ENCODE measurements at places on chromosomes 5 and 9.

DNA sequence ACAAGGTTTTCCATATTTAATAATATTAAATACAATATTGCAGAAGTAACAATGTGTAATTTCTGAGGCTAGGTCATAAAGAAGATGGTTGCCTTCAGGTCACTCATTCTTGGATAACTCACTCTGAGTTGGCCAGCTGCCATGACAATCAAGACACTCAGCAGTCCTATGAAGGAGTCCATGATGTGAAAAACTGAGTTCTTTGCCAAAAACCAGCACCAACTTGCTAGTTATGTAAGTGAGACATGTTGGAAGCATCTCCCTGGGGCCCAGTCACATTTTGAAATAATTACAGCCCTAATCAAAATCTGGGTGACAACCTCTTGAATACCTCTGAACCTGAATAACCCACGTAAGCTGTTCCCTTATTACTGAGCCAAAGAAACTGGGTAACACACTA, 453.2 kb downstream of the CDH18 start:
- DNase-seq, result no peak

DNA sequence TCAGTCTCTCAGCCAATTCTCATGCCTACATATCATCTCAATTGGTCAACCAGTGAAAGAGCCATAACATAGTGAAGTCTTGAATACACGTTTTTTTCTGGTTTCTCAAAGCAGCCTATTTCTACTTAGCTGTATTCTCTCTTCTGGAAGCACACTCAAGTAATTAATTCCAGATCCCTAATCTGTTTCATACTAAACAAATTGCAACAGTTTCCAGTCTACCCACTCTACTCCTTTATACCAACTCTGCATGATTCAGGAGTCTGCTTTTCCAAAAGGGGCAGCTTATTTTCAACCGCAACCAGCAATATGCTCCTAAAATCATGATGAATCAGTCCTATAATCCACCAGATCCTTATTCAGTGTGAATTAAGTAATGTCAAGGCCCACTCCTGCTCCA, 211.7 kb downstream of the TLE1 start:
- DNase-seq, result no peak

GRCh38 chr5:59704936-59705335, 188.6 kb downstream of the PDE4D start:
- peak; percentile 47 for DNase-seq

DNA sequence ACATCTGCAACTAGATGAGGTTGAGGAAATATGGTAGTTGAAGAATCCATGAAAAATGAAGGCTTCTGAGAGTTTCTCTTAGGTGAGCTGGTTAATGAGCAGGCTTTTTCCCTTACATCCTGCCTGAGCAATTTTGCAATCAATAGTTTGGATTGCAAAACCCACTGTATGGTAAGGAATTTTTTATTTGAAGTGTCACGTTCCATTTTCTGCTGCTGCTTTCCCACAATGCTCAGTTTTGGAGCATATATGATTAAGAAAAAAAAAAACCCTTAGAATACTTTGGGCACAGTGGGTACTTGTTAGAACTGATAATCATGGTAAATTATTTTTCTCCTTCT, 144.2 kb downstream of the PCSK1 start:
- no peak for DNase-seq

GRCh38 chr5:160280384-160281095, 31.8 kb downstream of the CCNJL start:
- DNase-seq, result no peak

DNA sequence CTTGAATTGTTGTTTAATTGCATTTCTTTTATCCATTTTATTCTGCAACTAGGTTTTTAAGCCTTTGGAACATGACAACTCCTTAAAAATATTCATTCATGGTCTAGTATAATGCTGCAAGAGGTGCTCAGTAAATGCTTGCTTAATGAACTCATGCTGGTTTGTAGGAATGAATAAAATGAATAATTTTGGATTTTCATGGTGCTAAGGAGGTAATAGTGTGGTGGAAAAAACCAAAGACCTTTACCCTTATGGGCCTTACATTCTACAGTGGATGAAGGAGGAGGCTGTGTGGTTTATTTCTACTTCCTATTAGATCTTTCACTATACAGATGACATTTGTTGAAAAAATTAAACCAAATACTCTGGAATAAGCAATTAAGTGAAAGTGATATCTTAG, 43.4 kb downstream of the LRRTM2 start:
- DNase-seq, result no peak

GRCh38 chr9:38058452-38059232, 10.4 kb downstream of the SHB start:
- no peak for DNase-seq

GRCh38 chr5:43256261-43256966, 56.8 kb downstream of the HMGCS1 start:
- DNase-seq, result no peak

DNA sequence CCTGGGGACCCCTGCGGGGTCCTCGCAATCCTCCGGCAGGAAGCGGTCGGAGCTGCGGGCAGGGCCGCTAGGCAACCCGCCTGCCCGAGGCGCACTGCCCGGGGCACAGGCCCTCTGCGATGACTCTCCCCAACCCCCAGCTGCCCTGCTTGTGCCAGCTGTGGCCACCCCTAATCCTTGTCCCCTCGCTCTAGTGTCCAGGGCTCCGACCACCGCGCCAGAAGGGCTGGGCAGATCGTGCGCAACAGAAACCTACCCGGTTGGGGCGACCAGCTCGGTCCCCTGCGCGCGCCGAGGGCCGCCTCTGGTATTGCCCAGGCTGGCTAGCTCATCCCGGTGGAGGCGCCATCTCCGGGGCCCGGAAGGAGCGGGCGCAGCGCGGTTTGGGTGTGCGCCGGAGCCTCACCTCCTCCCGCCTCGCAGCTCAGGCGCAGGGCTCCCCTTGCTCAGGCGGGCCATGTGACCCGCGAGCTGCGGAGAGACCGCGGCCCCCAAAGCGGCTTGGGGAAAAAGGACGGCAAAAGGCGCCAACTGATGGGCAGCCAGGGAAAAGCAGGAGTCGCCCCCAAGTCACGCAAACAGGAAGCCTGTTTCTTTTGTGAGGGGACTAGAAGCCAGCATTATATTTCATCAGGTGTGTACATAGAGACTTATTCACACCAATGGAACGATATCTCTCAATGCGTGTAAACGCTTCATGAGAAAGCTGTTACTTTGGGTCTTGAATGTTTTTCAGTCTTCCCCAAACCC, 46.8 kb upstream of the RNF20 start:
- DNase-seq, result peak; percentile 19

DNA sequence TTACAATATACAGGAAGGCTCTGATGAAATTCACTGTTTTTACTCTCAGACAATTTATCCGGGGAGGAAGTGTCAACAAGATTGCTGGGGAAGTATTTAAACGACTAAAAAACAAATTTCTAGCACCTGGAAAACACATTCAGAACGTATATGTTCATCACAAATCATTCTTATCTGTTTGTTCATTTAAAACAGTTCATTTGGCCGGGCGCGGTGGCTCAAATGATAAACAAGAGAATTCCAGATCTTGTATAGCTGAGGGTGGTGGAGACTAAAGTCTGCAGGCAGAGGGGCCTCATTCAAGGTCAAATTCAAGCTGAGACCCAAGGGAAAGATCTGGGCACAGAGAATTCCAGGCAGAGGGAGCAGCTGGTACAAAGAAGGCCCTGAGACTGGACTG, 90.0 kb downstream of the STK10 start:
- DNase-seq, result no peak

GRCh38 chr9:84711936-84712335, 42.4 kb downstream of the NTRK2 start:
- no peak for DNase-seq

- DNase-seq, result no peak
Measured at GRCh38 chr5:11164531-11165294, 403.7 kb upstream of the DAP start.

DNA sequence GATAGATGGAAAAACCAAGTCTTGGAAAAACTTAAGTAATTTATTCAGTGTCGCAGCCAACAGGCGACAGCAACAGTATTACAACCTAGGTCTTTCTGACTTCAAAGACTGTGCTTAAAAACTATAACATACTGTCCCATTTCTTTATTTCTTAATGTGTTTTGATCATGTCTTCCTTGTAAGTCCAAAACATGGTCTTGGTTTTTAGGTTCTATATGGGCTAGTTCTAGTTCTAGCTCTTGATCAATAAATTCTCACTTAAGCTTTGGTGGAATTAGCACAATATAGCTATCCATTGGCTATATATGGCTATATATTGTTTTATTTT, 69.9 kb downstream of the IQGAP2 start:
- no peak for DNase-seq

- DNase-seq, result no peak
Measured at GRCh38 chr5:3350781-3351180, 244.9 kb upstream of the IRX1 start.

DNA sequence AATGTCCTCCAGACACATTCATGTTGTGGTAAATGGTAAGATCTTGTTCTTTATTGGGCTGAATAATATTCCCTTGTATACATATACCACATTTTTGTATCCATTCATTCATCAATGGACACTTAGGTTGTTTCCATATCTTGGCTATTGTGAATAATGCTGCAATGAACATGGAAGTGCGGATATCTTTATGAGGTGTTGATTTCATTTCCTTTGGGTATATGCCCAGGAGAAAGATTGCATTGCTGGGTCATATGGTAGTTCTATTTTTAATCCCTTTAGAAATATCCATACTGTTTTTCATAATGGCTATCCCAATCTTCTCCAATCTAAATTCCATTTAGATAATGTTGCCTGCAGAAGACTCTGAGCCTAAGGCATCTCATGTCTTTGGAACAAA, 78.0 kb upstream of the TNC start:
- no peak for DNase-seq

DNA sequence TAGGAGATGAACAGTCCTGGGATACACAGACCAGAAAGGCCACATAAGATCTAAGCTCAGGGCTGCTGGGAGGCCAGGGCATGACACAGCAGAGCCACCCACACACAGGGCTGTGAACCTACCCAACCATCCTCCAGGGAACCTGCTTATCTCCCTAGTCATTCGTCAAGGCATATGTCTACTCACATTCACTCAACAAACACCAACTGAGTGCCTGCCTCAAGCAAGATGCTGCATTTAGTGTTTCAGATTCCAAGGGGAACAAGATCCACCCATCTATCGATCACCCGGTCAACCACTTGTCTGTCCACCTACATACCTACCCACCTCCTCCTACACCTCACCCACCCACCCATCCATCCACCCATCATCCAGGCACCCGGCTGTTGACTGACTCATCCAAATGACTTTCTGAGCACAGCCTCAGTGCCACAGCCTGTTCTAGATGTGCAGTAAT, 1.9 kb downstream of the DPM2 start:
- no peak for DNase-seq

DNA sequence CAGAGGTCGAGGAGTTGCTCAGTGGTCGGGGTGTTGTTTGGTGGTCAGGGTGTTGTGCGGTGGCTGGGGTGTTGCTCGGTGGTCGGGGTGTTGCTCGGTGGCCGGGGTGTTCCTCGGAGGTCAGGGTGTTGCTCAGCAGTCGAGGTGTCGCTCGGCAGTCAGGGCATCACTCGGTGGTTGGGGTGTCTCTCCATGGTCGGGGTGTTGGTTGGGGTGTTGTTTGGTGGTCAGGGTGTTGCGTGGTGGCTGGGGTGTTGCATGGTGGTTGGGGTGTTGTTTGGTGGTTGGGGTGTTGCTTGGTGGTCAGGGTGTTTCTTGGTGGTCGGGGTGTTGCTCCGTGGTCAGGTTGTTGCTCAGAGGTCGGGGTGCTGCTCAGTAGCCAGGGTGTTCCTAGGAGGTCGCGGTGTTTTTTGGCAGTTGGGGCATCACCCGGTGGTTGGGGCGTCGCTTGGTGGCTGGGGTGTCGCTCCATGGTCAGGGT, 11.0 kb upstream of the GPSM1 start:
- no peak for DNase-seq

DNA sequence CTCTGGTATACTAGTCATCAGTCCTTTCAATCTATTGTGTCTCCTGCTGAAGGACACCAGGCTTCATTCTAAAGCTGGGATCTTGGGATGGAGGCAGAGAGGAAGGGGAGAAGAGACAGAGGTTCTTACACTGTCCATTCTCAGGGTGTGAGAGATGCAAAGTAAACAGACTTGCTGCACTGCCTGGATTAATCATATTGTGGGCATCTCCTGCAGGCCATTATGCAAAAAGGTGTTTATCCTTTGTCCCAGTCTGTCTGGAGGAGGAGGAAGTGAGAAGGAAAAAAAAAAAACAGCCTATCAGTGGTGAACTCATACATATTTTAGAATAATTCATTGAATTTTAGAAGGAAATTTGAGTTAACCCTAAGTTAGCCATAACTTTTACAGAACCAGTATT, 92.9 kb upstream of the TNPO1 start:
- DNase-seq, result no peak

GRCh38 chr5:78627175-78627574, 21.4 kb downstream of the LHFPL2 start:
- DNase-seq, result no peak

GRCh38 chr5:15002173-15002572, 130.6 kb upstream of the ANKH start:
- DNase-seq, result no peak

DNA sequence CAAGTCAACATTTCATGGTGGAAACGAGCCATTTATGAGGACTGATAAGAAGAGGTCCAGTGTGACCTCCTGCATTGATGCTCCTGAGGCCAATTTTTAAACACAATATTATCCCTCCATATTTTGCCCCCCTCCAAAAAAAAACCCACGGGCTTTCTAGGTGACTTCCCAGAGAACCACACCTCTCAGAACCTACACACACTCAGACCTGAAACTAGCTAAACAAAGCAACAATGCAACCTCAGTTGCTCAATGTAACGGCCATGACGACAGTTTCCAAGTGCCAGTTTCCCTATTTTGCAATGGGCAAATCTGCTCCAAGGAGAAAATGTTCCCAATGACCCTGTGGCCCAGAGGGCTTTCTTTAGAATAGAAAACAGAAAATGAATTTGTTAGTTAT, 3.5 kb downstream of the NRG2 start:
- DNase-seq, result no peak

All from muscle of arm (tissue), 14 donors.